ENCODE measurements at places on chromosomes 11 and 22.

DNA sequence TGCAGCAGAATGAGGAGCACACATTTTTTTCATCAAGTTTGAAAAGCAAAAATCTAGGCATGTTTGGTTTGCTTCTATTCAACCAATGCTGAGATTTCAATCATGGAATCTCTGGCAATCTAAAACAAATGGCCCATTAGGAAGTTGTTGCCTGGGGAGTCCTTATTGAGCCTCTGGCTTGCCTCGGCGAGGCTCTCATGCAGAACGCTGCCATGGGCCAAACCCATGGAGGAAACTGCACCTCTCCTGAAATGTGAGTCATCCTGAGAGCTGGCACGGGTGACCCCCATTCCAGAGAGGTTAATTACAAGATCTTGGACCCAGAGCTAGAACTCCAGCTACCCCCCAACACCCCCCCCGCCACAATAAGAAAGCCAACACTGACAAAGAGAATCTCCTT lies 80.7 kb downstream of the MN1 start:
- DNase-seq: no peak

DNA sequence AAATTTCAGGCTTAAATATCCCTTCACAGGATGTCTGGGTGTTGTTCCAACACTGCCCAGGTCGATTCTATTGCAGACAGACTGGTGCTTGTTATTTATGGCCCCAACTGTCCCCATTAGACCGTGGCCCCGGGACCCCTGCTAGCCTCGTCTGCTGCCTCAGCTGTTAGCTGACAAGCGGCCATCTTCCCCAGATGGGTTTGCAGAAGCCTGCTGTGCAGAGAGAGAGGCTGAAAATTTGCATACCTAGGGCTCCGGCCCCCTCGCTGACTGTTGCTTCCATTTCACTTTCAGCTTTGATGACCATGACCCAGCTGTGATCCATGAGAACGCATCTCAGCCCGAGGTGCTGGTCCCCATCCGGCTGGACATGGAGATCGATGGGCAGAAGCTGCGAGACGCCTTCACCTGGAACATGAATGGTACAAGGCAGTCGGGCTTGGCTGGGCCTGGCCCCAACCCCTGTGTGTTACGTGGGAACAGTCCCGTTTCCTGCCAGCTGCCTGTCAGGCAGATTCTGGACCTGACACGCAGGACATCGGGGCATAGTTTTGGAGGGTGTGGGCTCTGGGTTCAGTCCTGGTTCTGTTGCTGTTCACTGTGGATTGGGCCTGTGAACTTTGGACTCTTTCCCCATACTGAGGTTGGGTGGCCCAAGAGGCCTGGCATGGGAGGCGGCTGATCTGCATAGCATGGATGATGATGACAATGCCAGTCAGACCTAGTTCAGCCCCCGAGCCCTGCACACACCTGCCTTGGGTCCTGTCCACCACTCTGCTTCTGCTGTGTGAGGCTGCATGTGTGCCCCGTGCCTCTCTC lies 16.4 kb downstream of the SMARCB1 start:
- no peak for DNase-seq

DNA sequence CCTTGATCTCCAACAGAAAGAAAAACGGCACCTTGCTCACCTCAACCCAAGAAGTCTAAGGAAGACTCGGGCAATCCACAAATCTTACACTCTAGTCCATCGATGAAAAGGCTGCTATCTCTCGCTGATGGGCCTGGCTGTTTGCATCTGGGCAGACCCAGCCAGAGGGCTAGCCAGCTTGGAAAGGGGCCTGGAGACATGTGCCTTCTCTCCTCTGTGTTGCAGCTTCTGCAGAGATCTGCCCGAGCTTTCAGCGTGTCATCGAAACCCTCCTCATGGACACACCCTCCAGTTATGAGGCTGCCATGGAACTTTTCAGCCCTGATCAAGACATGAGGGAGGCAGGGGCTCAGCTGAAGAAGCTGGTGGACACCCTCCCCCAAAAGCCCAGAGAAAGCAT lies 3.2 kb downstream of the SCGB1A1 start:
- no peak for DNase-seq

DNA sequence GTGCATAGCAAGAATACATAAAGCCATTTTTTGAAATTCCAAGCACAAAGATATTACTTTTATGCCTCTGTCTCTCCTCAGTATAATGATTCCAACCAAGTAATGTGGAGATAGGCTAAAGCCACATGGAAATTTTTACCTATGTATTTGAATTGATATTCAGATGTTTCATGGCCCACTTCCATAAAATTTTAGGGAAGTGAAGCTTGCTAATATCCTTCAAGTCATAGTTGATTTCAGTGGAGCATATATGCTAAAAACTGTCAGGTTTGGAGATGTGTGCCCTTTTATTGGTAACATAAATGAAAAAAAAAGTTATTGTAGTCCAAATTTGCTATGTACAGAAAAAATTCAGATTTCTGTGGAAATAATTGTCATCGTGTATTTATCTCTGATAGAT lies 12.3 kb downstream of the MS4A4E start:
- no peak for DNase-seq

- DNase-seq: no peak
Measured at GRCh38 chr11:45850446-45850845, 3.2 kb downstream of the CRY2 start.

DNA sequence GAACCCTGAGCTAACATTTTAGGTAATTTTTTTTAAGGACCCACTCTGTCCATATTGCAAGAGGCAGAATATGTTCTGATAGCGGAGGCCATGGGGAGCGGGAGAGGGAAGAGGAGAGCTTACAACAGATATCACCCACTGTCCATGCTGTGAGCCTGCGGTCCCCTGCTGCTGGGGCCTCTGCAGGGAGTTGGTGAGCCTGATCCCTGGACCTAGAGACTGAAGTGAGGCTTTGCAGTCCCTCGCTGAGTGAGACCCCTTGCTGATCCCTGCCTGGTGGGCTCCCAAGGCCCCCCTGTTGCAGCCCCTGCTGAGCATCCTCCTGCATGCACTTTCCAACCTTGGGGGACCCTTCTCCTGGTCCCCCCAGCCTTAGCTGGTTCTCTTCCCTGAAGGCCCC lies 12.5 kb downstream of the MIF start:
- DNase-seq: no peak

DNA sequence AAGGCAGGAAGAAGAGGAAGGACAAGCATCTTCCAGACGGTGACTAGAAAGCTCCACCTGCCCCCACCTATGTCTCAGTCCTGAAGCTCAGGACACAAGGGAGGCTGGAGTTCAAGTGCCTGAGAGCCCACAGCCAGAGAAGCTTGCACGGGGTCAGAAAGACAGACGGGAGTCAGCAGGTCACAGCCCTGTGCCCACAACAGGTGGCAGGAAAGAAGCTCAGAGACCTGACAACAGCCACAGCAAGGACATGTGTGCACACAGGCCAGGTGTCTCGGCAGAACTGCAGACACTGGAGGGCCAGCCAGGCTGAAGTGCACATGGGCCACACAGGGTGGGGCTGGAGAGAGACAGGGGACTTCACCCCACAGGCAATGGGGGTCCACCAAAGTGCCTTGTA lies 37.2 kb upstream of the MOB2 start:
- DNase-seq: no peak

DNA sequence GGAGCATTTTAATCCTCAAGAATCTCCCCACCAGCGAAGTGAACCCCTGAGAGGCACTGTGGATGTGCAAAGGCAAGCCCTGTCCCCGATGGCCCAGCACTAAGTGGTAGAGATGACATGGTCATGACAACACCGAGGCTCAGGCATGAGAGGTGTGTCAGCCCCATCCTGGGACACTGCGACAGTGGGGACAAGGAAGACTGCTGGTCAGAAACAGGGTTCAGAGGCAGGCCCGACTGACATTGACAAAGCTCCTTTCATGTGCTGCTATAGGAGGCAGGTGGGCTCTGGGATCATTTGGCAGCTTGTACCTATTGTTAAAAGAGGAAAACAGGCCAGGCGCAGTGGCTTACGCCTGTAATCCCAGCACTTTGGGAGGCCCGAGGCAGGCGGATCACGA lies 54.3 kb upstream of the MYEOV start:
- DNase-seq: no peak

All from bone marrow (tissue), 2 donors.